ENCODE measurements at places on chromosomes 2 and 18.

DNA sequence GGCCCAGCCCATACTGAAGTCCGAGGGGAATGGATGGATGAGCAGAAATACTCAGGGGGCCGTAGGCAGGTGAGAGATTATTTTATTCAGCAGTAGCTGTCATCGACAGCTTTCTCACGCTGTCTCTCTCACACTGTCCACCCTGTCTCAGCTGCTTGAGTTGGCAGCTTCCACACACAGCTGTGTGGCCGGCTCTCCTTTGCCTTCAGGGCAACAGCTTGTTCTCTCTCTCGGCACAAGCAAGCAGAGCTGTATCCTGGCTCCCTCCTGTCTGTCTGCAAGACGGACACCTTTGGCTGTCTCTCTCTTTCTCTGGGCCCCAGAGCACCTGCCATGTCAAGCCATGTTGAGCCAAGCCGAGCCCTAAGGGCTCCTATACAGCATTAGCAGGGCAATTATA lies 9.8 kb upstream of the PAPOLG start:
- no peak for DNase-seq

DNA sequence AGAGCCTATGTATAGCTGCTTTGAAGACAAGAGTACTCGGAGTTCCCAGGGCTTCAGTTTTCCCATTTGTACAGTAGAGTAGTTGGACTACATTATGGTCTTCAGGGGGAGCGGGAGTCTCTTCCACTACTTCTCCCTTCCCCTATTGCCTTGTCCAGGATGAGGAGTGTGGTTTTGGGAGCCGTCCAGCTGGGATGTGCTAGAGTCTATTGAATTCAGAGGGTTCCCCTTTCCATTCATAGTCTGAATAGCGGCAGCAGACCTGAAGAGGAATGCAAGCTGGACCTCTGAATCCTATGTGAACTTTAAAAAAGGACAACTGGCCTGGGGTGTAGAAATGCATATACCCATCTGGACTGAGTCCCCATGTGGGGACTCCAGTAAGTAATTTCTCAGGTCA lies 43.5 kb upstream of the EPG5 start:
- no peak for DNase-seq

DNA sequence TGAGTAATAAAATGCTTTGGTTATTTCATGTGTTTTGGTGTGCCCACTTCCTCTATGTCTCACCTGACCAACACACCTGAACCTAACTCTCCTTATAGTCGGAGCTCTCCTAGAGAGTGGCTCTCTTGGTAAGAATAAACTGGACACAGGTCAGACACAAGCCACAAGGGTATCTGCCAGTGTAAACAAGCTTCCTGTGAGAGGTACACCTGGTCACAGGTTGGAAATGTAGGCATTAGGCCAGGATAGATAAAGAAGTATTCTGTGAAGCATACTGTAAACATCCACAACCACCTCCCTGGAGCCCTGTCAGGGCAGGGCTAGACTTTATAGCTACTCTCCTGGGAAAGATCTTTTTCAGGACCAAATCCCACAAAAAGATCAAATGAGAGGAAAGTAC lies 69.4 kb downstream of the ZDBF2 start:
- no peak for DNase-seq

DNA sequence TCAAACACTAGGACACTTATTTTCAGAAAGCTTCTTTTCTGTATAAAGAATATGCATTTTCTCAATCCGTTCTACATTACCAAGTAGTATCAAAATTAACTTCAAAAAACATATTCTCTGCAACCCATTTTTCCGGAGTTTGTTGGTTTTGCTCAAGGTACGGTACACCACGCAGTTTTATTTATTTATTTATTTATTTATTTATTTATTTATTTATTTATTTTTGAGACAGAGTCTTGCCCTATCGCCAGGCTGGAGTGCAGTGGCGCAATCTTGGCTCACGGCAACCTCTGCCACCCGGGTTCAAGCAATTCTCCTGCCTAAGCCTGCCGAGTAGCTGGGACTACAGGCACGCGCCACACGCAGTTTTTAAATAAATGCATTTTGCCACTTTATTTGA lies 900.3 kb downstream of the CBLN2 start:
- no peak for DNase-seq

DNA sequence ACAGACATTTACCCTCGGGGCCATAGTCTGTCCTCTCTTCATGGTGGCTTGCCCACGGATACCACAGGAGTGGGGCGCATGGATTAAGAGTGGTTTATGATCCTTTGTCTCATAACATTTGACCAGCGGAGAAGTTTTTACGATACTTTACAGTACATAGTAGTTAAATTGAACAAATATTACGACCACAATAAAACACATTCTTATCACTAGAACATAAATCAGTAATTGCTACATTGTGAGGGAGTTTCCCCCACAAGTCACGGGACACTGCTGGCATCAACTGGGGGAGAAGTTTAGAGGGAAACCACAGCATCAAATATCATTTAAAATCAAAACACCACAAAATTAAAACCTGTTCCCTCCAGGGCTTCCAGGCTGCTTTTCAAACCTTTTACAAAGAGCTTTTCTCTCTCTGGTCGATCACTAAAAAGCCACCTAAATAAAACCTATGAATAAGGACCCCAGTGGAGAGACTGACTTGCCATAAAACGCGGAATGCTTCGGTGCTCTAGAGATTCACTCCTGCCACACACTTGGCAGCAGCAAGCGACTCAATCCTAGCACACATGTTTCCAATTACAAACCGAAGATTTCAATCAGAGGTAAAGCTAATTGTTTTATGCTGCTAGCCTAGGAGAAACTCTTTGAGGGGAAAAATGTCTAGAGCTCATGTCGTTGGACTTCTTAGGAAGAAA lies 173.7 kb upstream of the HNRNPA3 start:
- no peak for DNase-seq

GRCh38 chr18:13530033-13530878 lies 196.1 kb downstream of the FAM210A start:
- no peak for DNase-seq

DNA sequence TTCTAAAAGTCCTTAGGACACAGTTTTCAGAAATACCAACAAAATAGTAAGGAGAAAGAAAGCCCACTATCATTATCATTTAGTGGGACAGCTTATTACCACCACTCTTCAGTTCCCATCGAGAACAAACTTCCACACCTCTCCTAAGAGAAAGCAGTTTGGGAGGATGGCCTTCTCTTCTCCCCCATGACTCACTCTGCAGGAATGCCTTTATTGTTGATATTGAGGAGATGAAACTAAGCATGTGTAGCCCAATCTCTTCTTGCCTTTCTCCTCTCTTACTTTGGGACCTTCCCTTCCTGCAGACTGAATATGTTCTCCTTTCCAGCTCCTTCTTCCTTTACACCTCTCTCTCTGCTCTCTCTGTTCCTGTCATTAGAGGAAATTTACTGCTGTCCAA lies 30.0 kb upstream of the ERMN start:
- no peak for DNase-seq

DNA sequence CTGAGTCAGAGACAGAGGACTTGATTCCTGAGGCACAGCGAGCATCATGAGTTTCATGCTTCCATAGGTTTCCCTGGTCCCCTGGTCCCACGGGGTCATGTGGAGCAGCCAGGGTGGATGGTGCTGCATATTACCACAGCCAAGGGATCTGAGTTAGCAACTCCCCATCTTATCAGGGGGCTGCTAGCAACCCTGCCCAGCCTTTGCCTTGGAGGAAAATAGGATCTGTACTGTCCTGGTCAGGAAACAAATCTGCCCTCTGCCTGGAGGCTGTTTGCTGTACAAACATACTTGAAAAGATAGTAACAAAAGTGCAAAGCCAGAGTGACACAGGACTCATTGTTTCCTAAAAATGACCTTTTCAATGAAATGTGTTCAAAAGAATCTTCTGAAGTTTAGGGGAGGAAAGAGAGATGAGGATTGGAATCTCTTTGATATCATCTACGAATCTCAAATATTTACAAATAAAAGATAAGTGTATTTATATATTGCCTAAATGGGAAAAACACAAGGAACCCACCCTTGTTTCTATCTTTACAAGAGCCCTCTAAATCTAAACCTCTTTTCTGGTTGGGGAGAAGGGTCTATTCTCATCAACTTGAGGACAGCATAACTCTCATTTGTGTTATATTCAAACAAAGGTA lies 194.8 kb downstream of the CD226 start:
- DNase-seq = no peak

DNA sequence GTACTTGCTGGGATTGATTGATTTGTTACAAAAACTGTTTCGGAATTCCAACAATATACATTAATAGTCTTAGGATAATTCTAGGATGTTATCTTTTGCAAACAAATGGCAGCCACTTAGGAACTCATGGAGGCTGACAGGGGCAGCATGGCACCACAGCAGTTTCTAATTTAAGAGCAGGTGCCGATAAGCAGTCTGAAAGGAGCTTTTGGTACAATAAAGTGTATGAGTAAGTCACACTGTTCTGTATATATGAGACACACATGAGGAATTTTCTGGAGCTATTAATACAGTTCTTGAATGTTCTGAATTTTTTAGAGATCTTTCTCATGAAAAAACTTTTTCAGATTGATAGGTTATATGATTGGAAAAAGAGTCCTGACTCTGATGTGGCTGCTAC lies 52.2 kb downstream of the EIF5B start:
- no peak for DNase-seq

DNA sequence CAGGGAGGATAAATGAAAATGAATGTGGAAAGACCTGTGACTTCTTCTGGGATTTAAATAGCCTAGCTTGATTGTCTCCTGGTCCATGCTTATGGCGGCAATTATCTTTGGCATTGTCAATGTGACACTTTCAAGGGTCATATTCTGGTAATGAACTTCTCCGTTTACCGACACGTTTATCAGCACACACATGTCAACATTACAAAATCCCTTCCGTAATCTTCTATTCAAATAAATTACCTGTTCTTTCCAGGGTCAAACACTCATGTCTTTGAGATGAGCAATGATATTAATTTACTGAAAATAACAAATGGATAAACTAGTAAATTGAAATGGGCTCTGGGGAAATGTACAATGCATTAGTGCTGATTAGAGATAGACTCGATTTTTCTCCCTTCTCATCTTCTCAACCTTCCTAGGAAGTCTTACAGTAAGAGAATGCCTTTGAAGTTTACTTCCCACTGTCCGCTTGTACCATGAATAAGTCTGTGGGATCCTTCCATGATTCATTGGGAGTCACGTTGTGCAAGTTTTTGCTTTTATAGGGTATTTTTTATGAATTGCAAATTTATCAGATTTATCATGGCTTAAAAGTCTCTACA lies 646.3 kb upstream of the LRATD1 start:
- DNase-seq = no peak

DNA sequence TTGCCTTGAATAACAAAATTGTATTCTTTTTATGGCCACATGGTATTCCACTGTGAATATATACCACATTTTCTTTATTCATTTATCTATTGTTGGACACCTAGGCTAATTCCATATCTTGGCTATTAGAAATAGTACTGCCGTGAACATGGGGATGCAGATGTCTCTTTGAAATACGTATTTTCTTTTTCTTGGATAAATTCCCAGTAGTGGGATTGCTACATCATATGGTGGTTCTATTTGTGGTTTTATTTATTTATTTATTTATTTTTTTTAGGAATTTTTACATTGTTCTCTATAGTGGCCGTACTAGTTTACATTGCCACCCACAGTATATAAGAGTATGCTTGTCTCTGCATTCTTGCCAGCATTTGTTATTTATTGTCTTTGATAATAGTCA lies 679.8 kb upstream of the NRXN1 start:
- DNase-seq = no peak

GRCh38 chr2:17104454-17104853 lies 413.8 kb downstream of the RAD51AP2 start:
- no peak for DNase-seq

DNA sequence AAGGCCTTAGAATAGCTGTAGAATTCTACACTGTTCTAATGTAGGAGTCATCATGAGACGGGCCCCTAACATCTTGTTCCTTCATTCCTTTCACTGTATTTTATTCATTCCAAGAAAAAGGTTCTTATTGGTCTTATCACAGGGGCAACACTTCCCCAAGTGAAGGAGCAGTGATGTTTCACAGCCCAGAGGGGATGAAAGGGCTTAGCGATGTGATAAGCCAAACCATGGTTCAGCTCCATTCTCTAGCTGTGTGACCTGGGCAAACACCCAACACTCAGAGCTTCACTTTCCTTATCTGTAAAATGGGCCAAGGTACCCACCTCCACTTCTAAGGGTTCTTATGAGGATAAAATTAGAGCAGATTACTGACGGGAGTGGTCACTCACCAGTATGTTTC lies 25.4 kb upstream of the HS6ST1 start:
- no peak for DNase-seq

GRCh38 chr2:101223814-101224231 lies 28.9 kb upstream of the CNOT11 start:
- peak; percentile 48 for DNase-seq

- DNase-seq = peak; percentile 71
Measured at GRCh38 chr2:102082571-102083392, 59.8 kb upstream of the IL1R1 start.

GRCh38 chr2:55012672-55013484 lies 37.4 kb downstream of the RTN4 start:
- no peak for DNase-seq

DNA sequence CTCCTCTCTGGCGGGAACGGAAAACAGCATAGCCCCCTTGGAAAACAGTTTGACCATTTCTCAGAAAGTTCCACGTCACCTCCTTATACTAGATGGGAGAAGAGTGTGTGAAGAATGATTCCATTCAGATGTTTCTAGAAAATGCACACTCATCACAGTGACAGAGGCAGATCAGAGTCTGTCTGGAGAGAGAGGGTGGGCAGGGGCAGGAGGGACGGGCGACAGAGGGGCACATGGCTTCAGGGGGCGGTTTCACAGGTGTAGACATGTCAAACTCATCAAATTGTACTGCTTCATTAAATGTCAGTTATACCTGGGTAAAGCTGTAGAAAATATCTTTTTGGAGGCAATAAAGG lies 88.8 kb upstream of the TAF1B start:
- DNase-seq = no peak

DNA sequence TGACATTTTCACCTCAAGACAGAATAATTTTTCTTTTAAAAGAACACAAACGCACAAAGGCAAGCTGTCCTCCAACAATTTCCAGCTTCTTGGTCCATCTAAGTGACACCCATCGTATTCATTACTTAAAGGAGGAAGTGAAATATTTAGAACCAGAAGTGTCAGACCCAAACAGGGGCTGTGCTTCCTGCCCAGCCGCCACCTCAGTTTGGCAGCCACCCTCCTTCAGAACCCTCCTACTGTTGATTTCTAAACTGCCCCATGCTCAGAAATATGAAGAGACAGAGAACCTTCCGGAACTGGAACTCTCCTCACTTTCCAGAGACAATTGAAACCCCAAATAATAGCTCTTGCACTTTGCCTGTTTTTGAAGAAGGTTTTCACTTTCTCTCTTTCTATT lies 734.8 kb upstream of the SALL3 start:
- DNase-seq = no peak

GRCh38 chr18:55013086-55013485 lies 53.8 kb upstream of the CCDC68 start:
- no peak for DNase-seq

GRCh38 chr18:77487951-77488740 lies 238.5 kb downstream of the GALR1 start:
- DNase-seq = no peak

- DNase-seq = no peak
Measured at GRCh38 chr18:35564795-35565453, 16.6 kb upstream of the GALNT1 start.

GRCh38 chr2:23497063-23497462 lies 112.1 kb downstream of the KLHL29 start:
- peak; percentile 49 for DNase-seq
